ENCODE measurements at places on chromosomes 6 and 20. TPM values are rescaled to one million over a fixed set of nuclear protein-coding genes. Genes with fewer than 3 reads are reported as not detected.

Gene TXLNB
- not detected for total RNA-seq

Gene SYNDIG1
- not detected for total RNA-seq

Gene SCGN
- not detected for total RNA-seq

Gene FAM83B
- total RNA-seq: 0.07 TPM

Gene BMP5
- not detected for total RNA-seq

Gene WFDC9
- not detected for total RNA-seq

DNA sequence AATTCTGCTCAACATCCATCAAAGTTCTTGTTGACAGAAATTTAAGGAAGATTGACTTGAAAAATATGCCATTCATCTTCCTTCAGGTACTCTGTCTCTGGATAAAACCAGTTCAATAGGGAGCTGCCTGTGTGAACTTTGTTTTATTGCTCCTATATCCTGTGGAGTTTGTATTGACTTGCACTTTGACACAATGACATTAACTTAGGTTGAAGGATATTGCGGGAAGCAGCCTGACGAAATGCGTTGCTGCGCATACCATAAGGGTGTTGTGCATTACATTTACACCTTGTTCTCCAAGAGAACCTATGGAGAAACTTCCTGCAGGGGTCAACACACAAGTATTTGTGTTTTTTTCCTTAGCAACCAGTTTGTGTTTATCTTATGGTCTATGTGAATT is 185.4 kb upstream of the GRIK2 start:
- DNase-seq: no peak

DNA sequence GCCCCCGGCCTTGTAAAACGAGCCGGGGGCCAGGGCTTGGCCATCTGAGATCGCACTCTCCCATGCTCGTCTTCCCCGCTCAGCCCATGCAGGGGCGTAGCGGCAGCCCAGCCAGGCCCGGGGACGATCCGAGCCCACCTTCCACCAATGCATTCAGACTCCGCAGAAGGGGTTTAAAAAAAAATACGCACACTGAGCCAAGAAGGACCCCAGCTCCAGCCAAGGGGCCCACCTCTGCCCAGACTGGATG is 320 bp downstream of the GSTA4 start:
- DNase-seq: no peak

DNA sequence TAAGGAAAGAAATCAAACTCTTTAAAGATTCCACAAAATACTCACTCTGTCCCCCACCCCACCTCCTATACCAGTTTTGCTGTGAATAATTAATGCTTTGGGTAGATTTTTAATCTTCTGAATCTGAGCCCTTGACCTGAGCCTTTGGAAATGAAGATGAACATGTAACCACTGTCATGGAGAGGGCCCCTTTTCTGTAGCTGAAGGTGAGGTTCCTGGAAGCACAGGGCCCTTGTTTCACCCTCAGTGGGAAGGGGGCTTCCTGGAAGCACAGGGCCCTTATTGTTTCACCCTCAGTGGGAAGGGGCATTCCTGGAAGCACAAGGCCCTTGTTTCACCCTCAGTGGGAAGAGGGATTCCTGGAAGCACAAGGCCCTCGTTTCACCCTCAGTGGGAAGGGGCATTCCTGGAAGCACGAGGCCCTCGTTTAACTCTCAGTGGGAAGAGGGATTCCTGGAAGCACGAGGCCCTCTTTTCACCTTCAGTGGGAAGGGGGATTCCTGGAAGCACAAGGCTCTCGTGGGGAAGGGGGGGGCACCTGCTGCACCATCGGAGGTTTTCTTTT is 75.7 kb downstream of the DACT2 start:
- DNase-seq: no peak

DNA sequence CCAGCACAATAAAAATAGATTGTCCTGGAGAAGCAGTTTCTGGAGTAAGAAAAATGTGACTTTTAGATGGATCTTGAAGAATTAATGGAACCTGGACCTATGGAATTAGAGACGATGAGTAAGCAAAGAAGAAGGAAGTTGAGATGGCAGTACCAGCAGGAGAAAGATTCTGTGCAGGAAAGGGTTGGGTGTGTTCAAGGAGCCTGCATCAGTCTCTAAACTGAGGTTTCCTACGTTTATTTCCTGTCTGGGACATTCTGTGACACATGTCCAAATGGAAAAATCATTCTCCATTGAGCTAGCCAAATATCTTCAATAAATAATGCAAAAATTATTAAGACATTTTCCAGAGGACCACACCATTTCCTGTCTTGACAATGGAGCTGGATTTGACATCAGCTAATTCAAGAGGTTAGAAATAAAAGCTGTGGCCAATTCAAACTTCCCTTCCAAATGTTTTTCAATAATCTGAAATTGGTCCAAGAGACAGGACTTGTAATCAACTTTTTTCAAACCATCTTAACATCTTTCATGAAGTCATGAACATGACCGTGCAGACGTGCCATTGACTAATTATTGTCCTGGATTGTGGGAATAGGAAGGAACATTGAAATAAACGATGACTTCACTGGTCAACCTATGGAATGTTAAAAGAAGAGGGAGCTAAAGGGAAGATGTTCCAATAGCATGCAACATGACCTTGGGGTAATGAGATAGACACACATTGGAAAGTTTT is 198.3 kb downstream of the ZNF217 start:
- DNase-seq: no peak

- no peak for DNase-seq
Observed at GRCh38 chr20:63690898-63691710, 5.3 kb upstream of the TNFRSF6B start.

DNA sequence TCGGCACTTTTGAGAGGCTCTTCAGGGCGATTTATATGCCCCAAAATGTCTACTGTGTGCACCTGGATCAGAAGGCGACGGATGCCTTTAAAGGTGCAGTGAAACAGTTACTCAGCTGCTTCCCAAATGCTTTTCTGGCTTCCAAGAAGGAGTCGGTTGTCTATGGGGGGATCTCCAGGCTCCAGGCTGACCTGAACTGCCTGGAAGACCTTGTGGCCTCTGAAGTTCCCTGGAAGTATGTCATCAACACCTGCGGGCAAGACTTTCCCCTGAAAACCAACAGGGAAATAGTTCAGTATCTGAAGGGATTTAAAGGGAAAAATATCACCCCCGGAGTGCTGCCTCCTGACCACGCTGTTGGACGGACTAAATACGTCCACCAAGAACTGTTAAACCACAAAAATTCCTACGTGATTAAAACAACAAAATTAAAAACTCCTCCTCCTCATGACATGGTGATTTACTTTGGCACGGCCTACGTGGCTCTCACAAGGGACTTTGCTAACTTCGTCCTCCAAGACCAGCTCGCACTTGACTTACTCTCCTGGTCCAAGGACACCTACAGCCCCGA is 8.2 kb downstream of the GCNT2 start:
- DNase-seq: peak; percentile 60

DNA sequence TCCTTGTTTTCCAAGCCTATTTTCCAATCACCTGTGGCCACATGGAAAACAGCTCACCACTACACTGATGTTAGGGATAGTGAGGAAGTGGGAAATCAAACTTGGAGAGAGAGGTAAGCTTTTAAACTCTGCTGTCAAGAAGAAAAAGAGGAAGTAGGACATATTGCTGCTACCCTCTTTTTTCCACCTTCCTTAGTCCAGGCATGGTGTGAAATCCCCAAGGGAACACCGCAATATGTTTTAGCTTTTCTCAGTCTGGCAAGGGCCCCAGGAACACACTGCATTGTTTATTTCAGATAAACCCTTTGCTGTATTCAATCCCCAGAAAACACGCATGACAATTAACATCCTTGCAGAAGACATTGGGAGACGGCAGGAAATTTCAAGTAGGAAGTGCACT is 61.3 kb downstream of the HS3ST5 start:
- no peak for DNase-seq

GRCh38 chr6:699319-699718 is 6.4 kb upstream of the EXOC2 start:
- no peak for DNase-seq

DNA sequence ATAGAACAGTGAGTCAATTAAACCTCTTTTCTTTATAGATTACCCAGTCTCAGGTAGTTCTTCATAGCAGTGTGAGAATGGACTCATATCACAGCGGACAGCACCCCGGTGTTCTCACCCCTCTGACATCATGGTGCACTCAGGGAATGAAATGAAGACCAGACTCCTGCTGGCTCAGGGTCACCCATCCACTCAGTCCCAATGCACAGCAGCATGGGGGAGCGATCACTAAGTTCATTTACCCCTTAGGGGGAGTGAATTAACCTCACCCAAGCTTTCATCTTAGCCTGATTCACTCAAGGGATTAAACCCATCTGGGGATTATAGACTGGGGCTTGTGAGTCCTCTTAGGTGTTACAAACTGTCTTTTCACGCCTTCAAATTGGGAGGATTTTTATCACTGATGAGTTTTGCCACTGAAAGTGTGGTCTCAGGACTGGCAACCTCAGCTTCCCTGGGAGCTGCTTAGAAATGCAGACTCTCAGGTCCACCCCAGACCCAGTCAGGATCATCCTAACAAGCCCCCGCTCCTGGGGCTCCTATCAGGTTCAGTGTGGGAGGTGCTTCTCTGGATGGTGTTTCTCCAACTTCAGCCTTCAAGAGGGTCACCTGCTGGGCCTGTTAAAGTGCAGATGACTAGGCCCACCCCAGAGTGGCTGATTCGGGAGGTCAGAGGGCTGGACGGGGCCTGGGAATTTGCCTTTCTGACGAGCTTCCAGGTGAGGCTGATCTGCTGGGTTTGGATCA is 44.3 kb upstream of the FRMD1 start:
- DNase-seq: no peak

DNA sequence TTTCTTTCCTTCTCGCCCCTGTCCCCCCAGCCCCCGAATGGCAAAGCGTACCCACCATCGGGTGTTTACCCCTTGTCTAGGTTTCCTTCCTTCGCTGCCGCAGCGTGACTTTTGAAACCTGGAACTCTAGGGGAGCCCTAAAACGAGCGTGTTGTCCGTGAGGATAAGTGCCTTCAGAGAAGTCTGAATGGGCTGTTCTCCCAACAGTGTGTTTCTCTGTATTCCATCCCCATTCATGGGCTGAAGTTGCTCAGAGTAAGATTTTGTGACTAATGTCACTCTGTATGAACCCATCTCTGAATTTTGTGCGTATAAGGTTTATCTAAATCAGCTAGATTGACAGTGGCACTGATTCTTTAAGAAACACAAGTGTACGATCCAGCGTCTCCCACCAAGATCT is 949 bp downstream of the MACROD2 start:
- peak; percentile 37 for DNase-seq

DNA sequence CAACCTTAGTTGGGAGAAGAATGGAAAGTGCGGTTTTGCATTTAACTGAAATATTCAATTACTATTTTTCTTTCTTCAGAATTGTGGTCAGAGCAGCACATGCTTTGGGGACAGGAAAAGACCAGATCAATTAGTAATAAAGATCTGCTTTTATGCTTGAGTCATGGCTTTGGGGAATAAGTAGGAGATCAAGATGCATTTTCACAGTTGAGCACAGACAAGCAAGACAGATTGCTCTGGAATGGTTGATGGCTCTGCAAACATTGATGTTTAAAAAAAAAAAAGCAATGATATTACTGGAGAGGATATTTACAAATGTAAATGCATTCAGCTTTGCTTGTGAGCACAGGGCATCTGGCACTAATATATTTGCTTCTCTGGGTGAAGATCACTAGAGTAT is 224.4 kb upstream of the SASH1 start:
- no peak for DNase-seq

- no peak for DNase-seq
Observed at GRCh38 chr20:53412577-53413185, 181.0 kb downstream of the ZNF217 start.

DNA sequence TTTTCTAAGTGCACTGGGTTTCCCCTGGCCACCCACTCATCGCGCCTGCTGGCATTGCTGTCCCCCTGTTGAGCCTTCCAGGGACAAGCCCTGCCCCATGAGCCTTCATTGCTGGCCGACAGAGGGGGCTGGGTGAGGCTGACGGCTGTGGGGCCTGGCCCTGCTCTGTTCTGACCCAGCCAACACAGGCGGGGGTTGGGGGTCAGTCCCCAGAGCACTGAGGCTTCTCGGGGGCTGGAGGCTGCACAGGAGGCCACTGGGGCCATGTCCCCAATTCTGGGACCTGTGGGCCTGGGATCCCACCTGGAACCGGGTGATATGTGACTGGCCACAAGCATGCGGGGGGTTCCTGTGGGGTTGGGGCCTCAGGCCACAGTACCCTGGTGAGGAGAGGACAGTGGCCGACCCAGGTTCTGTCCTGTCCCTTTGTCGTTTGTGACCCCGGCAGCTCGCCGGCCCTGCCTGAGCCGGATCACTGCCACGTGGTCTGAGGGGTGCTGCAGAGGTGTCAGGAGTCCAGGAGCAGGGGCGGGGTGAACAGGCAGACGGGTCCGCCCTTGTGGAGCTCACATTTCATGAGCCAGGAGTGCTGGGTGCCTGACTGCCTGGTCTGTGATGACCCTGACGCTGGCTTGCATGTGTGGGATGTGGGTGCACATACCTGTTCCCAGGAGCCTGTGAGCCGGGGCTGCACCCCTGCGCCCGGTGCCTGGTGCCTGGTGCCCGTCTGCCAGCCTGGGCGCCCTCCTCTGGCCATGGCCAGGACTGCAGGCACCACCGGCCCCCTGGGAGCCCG is 2.1 kb upstream of the COL20A1 start:
- DNase-seq: peak; percentile 62

- no peak for DNase-seq
Observed at GRCh38 chr6:124479991-124480430, 482.2 kb upstream of the RNF217 start.

- no peak for DNase-seq
Observed at GRCh38 chr20:19260412-19261090, 48.1 kb downstream of the SLC24A3 start.

- DNase-seq: no peak
Observed at GRCh38 chr6:118382126-118382525, 166.0 kb upstream of the PLN start.

GRCh38 chr20:33067806-33068205 is 11.6 kb upstream of the BPIFB4 start:
- DNase-seq: no peak

GRCh38 chr6:156633291-156633690 is 143.9 kb upstream of the ARID1B start:
- no peak for DNase-seq

DNA sequence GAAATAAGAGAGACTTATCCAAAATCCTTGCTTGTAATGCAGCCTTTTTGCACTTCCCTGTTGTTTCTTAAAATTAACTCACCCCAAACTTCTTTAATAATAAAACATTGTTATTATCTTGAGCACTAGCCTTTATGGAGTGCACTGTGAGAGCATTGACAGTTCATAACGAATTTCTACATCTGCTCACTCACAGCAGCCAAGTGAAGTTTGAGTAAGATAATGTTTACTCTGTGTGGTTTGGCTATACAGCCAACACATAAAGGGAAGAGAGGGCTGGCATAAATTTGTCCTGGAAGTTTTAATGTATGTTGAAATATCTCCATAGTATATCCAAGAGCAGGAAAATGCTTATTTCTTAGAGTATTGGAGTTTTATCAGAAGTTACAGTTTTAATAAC is 227.9 kb downstream of the FRK start:
- peak; percentile 24 for DNase-seq

GRCh38 chr6:119350952-119351372 is 1.4 kb upstream of the MAN1A1 start:
- peak; percentile 57 for DNase-seq

All from PC-3 (cell line).